ENCODE measurements at places on chromosomes 12 and 14. TPM values are rescaled to one million over a fixed set of nuclear protein-coding genes. Genes with fewer than 3 reads are reported as not detected.

DNA sequence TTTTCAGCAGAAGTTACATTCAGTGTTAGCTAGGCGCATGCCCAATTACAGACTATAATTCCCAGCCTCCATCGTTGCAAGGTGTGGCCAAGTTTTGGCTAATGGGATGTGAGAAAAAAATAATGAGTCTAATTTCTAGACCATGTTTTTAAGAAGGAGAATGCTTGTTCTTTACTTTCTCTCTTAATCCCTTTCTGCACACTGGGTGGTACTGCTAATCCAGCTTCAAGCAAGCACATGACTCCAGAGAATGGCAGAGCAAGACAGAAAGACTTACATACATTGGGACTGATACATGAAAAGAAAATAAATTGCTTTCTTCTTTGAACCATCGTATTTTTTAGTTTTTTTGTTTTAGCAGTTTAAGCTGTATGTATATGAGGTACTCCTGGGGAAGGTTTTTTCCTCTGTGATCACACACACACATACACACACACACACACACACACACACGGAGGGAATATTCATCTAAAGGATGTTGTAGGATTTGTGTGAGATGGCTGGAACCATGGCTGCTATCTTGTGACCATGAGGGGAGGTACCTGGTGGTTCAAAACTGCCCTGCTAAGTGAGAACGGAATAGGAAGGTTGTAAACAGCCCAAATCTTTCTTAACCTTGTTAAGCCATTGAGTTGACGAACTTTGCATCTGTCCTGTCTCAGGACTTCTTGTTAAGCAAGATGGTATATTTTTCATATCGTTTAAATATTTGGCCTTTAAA, 34.3 kb upstream of the LTA4H start:
- no peak for DNase-seq

NDUFA9 gene
- 125 TPM for total RNA-seq

GRCh38 chr12:64679487-64680001, 69.2 kb downstream of the RASSF3 start:
- DNase-seq, result peak; percentile 47

SYCP3 gene
- total RNA-seq, result 0.50 TPM

- no peak for DNase-seq
Observed at GRCh38 chr12:27913999-27914614, 58.4 kb downstream of the PTHLH start.

GRCh38 chr12:7907009-7907408, 29.0 kb downstream of the SLC2A3 start:
- DNase-seq, result no peak

- DNase-seq, result no peak
Observed at GRCh38 chr14:104186575-104186974, 48.2 kb downstream of the KIF26A start.

DNA sequence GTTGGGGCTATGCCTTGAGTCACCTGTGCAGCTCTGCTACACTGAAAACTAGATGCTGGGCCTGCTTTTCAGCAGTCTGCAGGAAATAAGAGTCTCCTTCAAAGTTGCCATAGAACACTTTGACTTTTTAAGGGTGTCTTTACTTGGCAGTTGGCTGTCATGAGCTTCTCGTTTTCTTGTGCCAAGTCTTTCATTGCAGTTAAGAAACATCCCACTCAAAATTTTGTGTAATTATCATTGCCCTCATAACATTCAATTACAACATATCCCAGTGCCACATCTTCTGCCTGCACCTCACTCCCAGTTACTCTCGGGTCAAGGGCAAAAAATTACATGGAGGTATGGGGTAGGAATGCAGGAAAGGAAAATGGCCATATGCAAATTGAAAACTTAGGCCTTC, 29.1 kb downstream of the GPR65 start:
- no peak for DNase-seq

DNA sequence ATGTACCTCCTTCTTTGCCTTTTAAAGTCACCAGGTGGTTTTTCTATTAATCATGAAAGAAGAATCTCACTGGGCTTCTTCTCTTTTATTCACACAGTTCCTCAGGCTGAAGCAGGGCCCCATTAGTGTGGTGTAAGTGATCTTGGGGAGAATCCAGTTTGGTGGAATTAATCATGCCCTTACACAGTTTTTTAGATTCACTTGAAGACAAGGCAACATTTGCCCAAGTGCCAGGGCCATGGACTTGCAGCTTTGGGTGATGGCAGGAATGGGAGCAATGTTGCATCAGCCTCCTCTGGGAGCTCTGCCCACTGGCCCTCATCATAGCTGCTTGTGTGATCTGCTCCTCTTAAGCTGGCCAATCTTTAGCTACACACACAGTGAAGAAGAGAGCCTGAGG, 33.8 kb downstream of the KCNK10 start:
- DNase-seq, result no peak

GRCh38 chr12:124841558-124841945, 22.1 kb downstream of the SCARB1 start:
- DNase-seq, result no peak

DNA sequence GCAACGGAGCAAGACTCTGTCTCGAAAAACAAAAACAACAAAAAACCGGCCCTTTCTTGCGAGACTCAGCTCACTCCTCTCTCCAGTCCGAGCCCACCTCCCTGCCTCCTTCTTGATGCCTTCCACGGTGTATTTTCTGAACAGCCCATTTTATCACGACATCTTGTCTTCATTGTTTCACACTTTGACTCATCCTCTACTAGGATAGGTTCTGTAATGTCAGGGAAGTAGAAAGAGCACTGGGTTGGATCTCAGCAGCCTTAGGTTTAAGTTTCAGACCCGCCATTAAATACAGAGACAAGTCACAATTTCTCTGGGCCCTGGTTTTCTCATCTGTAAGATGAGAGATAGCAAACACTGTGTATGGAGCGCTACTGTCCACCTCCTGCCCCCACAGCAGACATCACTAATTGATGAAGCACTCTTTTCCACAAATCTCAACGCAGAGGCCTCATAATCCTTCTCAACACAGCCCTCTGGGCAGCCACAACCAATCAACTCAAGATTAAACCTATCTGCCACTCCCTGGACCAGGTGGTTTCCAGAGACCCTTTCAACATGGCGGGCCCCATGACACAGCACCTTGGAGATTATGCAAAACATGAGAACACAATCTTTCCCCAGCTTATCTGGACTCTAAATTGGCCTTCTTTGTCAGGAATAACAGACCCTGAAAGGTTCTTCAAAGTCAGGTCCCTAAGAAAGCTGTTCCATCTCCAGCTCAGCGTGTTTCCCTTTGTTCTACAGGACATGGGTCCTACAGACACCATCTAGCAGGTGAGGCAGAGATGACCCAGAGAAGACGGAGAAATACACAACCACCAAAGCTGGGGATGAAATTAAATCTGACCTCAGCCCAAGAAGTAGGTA, 35.6 kb downstream of the CCDC88C start:
- no peak for DNase-seq

All from activated T-helper 2 cell treated with anti-CD3 and anti-CD28 coated beads, Interferon-gamma antibody, Interleukin-2, Interleukin-4, amounts not matched to agents 10 μg/mL and 5 μg/mL and 100 μg/mL, durations not matched to agents 14 hours and 24 hours and 36 hours (primary cell).